ENCODE measurements at places on chromosomes 13 and 19.

GRCh38 chr19:11464333-11465265 is 16.2 kb downstream of the ELAVL3 start:
- no peak for DNase-seq

DNA sequence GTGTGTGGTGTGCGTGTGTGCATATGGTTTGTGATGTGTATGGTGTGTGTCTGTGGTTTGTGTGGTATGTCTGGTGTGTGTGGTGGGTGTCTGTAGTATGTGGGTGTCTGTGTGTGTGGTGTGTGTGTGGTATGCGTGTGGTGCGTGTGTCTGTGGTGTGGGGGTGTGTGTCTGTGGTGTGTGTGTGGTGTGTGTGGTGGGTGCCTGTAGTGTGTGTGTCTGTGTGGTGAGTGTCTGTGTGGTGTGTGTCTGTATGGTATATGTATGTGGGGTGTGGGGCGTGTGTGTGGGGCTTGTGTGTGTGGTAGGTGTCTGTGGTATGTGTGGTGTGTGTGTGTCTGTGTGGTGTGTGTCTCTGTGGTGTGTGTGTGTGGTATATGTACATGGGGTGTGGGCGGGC is 300.7 kb downstream of the TEX29 start:
- DNase-seq, result no peak

DNA sequence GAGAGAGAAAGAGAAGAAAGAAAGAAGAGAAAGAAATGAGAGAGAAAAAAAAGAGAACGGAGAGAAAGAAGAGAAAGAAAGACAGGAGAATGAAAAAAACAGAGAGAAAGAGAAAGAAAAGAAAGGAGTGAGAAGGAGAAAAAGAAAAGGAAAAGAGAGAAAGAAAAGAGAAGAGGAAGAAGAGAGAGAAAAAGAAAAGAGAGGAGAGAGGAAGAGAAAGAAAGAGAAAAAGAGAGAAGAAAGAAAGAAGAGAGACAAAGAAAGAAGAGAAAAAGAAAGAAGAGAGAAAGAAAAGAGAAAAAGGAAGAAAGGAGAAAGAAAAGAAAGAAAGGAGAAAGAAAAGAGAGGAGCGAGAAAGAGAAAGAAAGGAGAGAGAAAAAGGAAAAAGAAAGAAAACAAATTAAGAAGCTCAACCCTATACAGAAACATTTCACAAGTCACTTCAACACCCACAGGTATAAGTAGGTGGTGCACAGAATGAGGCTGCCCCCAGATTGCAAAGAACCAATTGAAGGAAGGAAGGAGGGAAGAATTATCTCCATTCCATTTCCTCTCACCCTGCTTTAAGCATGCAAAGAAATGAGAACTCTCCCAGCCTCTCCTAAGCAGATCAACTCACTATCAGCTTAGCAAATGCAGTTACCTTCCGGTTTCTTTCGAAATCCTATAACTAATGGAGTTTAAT is 98.8 kb upstream of the CACNA1A start:
- no peak for DNase-seq

GRCh38 chr13:76223999-76224398 is 587.9 kb downstream of the LMO7 start:
- no peak for DNase-seq

DNA sequence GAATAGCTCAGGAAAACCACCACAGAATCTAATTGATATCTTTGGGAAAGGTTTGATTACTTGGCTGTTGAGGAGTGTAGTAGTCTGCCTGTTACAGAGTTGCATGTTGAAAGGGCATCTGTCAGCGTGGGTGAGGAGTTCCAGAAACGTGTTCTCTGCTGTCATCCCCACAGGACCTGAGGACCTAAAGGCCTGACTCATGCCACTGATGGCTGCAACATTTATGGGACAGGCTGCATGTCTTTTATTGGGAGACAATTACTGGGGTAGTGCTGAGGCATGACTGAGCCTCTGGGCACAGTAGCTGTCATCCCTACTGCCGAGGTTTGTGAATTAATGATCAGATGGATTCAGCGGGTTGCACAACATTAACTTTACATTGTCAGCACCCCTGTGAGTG is 525.9 kb downstream of the GPC6 start:
- DNase-seq, result no peak

All from bone marrow (tissue), 2 donors.